Lung microvascular endothelial cell (primary cell): ENCODE measurements at places on chromosomes 4 and X. TPM values are rescaled to one million over a fixed set of nuclear protein-coding genes. Genes with fewer than 3 reads are reported as not detected.

DNA sequence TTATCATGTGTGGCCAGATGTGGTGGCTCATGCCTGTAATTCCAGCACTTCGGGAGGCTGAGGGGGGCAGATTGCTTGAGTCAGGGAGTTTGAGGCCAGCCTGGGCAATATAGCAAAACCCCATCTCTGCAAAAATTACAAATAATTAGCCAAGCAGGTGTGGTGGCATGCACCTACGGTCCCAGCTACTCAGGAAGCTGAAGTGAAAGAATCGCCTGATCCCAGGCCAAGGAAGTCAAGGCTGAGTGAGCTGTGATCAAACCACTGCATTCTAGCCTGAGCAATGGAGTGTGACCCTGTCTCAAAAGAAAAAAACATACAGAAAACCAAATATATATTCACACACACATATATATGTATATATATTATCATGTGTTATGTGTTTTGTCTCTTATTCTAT is 15.0 kb downstream of the APELA start:
- no peak for DNase-seq

The JCHAIN gene
- not detected in 2 replicates for total RNA-seq

DNA sequence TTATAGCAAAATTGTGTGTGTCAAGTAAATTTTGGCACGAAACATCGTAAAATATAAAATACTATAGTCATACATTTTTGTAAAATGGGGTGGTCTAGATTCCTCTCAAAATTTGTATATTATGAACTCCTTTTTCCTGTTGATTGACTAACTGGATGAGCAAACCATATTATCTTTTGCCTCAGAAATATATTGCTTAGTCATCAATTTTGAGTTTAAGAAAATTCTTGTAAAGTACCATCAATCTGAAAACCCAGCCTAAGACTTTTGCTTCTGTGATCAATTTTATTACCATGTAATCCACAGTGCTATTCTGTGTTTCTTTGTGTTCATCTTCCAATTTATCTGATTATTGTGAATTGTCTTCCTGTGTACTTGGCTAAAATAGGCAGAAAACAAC is 98.0 kb upstream of the PCDH18 start:
- no peak for DNase-seq

GRCh38 chrX:118347131-118347530 is 1.2 kb downstream of the WDR44 start:
- DNase-seq = peak; percentile 59

DNA sequence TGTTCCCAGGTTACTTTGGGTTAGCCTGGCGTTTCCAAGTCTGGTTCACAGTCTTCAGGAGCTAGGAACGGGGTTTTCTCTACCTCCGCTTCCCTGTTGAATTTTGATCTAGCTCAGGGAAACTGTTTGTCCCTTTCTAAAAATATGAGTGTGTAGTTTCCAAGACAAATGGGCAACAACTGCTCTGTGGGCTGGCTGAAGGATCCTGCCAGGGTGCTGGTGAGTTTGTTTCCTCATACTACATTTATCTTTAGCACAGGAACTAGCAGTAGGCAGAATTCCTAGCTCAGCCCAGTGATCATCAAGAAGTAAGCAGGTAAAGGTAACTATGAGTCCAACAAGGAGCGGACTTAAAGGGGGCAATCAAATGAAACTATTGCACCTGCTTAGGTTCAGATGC is 13.3 kb upstream of the FAM47E start:
- no peak for DNase-seq

DNA sequence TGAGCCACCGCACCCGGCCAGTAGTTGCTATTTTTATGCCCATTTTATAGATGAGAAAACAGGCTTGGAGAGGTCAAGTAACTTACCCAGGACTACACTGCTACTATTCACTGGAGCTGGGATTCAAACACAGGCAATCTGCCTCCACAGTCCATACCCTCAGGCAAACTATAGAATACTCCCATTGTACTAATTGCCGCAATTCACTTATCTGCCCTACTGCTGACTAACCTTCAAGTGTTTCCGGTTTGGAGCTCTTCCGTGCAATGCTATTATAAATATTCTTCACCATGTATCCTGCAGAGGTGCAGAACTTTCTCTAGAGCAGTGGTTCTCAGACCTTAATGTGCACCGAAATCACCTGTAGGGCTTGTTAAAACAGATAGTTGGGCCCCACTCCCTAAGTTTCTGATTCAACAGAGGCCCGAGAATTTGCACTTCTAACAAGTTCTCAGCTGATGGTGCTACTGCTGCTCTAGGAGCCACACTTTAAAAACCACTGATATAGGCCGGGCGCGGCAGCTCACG is 1.9 kb upstream of the G3BP2 start:
- no peak for DNase-seq

DNA sequence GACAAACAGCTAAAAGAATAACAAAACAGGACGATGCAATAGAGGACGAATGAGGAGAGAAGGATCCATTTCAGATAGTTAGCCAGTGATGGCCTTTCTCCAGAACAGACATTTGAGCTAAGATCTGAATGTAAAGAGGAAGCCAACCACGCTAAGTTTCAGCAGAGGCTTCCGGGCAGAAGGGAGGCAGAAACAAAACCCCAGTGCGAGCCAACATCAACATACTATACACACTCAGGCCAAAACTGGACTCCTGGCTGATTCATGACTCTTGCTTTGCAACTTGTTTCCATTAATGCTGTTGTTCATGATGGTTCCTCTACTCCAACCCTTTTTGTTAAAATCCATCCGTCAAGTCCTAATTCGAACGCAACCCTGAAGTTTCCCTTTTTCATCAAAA is 730.3 kb downstream of the TRIML1 start:
- no peak for DNase-seq

DNA sequence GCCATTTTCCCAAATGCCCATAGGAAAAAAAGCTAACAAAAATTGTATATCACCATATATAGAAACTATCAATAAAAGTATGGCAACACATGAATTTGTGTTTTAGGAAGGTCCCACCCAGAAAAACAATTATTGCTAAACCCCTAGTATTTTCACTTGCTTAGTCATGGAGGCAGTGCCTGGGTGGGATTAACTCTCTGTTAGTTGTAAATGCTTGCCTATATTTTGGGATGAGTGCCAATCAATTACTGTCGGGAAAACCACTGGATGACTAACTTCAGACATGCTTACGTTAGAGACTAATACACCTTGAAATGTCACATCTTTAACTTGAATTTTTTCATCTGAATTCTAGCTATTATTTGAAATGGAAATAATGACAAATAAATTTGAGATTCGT is 33.9 kb downstream of the TMPRSS11A start:
- peak; percentile 15 for DNase-seq

DNA sequence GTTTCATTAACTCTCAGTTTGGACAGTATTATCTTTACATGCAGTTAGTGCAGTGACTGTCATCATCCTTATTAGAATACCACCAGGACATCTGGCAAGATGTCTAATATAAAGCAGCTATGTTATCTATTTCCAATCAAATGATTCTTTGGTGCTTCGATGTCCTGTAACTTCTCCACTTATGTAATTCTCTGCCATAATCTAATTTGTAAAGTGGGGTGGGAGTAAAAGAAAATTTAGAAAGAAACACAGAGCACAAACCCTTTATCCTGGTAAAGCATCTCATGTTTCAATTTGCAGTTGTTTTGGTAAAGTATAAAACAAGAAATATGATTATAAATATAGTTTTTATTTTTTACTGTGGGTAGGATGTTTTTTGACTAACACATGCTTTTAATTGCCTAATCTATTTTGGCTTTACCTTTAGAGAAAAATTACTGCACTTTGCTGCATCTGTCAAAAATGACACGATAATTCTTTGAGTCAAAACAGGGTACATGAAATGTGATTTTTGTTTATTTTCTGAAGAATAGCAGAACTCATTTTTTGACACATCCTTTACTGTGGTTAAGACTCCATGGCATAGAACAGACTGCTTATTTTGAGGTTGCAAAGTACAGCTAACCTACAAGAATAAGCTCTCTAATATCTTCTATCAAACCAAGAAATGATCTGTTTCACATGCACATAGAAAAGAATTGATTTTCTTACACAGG is 382.9 kb downstream of the RPA4 start:
- DNase-seq = no peak

DNA sequence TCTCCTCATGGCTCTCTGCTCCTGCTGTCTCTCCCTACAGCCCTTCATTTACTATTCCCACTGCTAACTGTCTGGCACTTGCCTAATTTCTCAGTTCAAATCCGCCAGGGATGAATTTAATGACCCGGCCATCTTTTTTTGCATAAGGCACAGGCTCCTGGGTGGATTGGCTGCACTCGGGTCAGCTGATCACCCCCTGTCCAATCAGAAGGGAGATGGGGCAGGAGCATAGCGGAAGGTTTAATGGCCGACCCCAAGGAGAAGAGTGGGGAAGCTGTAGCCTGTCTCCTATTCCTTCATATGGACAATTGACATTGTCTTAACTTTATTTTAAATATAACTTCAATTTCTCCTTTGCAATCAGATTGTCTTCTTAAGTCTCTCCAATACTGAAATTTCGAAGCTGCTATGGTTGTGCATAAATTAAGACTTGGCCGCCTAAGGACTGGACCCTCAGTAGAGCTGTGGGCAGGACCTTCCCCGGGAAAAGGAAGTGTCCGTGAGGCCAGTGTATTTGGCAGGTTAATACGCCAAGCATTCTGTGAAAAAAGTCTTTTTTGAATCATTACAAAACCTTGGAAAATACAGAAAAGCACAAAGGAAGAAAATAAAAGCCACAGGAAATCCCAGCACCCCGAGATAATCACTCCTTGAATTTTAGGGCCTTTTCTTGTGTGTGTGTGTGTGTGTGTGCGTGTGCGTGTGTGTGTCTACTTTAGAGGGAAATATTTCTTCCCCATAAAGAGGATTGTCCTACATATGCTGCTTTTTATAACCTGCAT is 55.5 kb downstream of the SMIM20 start:
- DNase-seq = no peak

The MED12 gene
- total RNA-seq = 23.8 and 30.0 TPM in 2 replicates

The CDKL2 gene
- under 0.01 TPM in 2 replicates for total RNA-seq
